ENCODE measurements at places on chromosomes 1 and 21.

- DNase-seq, result no peak
Observed at GRCh38 chr1:94646786-94647555, 105.4 kb upstream of the F3 start.

GRCh38 chr21:42455754-42456440 lies 40.1 kb downstream of the RSPH1 start:
- no peak for DNase-seq

GRCh38 chr1:69230208-69230607 lies 337.5 kb upstream of the LRRC7 start:
- DNase-seq, result no peak

GRCh38 chr1:167678422-167678821 lies 43.4 kb upstream of the MPZL1 start:
- no peak for DNase-seq

GRCh38 chr21:36040389-36040788 lies 19.9 kb downstream of the SETD4 start:
- no peak for DNase-seq

- DNase-seq, result no peak
Observed at GRCh38 chr1:155437405-155437804, 116.7 kb downstream of the RUSC1 start.

DNA sequence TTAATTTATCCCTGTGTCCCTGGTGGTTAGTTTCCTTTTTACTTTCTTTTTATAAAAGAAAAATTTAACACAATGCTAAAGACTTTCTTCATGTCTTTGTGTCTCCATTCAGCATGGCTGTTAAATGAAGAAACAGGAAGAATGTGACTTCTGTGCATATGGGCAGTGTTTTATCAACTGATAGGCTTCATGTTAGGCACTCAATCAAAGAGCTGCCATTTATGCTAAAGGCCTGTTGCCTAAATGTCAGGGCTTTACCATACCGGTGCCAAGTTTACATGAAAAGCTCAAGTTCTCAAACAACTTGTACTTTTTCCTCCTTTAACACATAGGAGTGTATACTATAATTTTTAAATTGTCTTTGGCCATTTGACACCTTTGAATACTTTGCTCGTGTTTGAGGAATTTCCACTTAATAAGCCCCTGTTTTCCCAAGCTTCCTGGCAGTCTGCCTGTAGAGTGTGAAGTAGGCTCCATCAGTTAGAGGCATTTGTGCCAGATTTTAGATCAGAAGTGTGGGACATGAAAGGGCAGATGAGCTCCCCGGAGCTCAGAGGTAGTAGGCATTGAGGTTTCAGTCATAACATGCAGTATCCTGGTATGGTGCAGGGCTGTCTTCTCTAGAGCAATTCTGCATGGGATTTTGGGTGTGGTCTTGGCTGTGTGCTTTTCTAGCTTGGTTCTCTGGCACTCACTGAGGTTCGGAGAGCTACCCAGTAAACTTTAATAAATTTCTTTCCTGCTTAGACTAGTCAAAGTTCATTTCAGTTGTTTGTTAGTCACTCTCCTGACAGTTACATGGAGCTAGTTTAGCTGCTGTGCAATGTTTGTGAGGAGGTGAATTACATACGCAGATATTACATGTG lies 119.0 kb downstream of the LEPR start:
- DNase-seq, result no peak

DNA sequence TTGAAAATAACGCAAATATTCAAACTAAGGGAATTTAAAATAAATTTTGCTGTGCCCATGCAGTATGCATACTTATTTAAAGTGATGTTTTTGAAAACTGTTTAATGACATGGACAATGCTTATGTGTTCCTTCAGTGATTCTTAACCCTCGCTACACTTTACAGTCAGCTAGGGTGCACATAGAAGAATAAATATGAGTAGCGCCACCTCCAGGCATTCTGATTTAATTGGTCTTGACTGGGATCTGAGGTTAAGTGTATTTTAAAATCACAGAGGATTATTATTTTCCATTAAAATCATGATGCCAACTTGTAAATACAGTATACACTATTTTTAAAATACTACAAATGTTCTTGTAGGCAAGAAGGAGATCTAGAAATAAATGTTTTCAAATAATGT lies 373.5 kb upstream of the ADGRL4 start:
- DNase-seq, result no peak

DNA sequence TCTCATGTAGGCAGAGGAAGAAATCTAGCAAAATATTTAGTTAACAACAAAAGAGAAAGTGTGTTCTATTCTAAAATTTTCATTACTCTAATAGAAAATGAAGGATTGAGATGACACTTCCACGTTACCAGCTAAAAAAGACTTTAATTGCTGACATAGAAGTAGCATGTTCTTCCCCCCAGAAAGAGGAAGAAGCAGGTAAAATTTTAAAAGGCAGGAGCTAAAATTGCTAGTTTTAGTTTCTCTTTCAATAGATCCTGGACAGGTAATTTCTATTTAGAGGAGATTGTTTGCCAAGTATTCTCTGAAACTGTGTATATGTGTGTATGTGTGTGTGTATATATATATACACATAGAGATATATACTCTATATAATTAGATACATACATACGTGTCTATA lies 248.1 kb upstream of the FMN2 start:
- no peak for DNase-seq

Data from NCI-H187 treated with DMSO at 0.1 percent for 48 hours (cell line).